A549 treated with ZK216348 at 1 μM for 4 hours (cell line): ENCODE measurements at places on chromosomes 12 and 14. TPM values are rescaled to one million over a fixed set of nuclear protein-coding genes. Genes with fewer than 3 reads are reported as not detected.

Gene KITLG
- total RNA-seq, result 8.5 to 16.2 TPM (median 14.1 TPM) in 5 replicates

Gene DNM1L
- total RNA-seq, result 42.0 to 61.4 TPM (median 56.5 TPM) in 5 replicates

Gene GLI1
- 3.9 to 8.8 TPM (median 7.3 TPM) in 5 replicates for total RNA-seq

Gene CHPT1
- 42.3 to 83.1 TPM (median 72.6 TPM) in 5 replicates for total RNA-seq

Gene NTF3
- total RNA-seq, result not detected in 5 replicates

Gene ALX1
- 4.6 to 5.8 TPM (median 5.3 TPM) in 5 replicates for total RNA-seq

Gene NRIP2
- not detected in 5 replicates for total RNA-seq

Gene CMKLR1
- not detected in 5 replicates for total RNA-seq

Gene ANKS1B
- 0.38 to 1.4 TPM (median 0.45 TPM) in 5 replicates for total RNA-seq

Gene HOXC11
- total RNA-seq, result 0.49 to 0.76 TPM (median 0.55 TPM) in 5 replicates

Gene C14orf119
- total RNA-seq, result 84.6 to 107 TPM (median 101 TPM) in 5 replicates

Gene CDC42BPB
- total RNA-seq, result 53.5 to 92.4 TPM (median 79.4 TPM) in 5 replicates

Gene KCNA1
- not detected in 5 replicates for total RNA-seq

Gene TDP1
- 12.2 to 22.6 TPM (median 14.9 TPM) in 5 replicates for total RNA-seq

Gene VRTN
- total RNA-seq, result not detected in 5 replicates

Gene CRACR2A
- total RNA-seq, result 1.1 to 1.6 TPM (median 1.2 TPM) in 5 replicates

Gene STYK1
- 0.14 to 0.53 TPM (median 0.31 TPM) in 5 replicates for total RNA-seq

Gene BIN2
- 0.09 to 0.19 TPM (median 0.14 TPM) in 4 of 5 replicates, not detected in the other for total RNA-seq

Gene SYNDIG1L
- not detected in 5 replicates for total RNA-seq

Gene AICDA
- 0.12 to 0.31 TPM (median 0.22 TPM) in 4 of 5 replicates, not detected in the other for total RNA-seq

Gene TMEM132C
- total RNA-seq, result not detected in 5 replicates

Gene KICS2
- 4.6 to 9.8 TPM (median 7.7 TPM) in 5 replicates for total RNA-seq

Gene SPTLC2
- 23.2 to 35.6 TPM (median 29.2 TPM) in 5 replicates for total RNA-seq

Gene FICD
- total RNA-seq, result 2.1 to 3.8 TPM (median 2.9 TPM) in 5 replicates

Gene LRP1-AS
- not detected in 5 replicates for total RNA-seq

Gene SNW1
- total RNA-seq, result 63.8 to 83.6 TPM (median 78.5 TPM) in 5 replicates

Gene CCDC177
- 0.05 to 0.06 TPM in 2 of 5 replicates, not detected in the others for total RNA-seq

Gene TAS2R8
- total RNA-seq, result not detected in 5 replicates
